ENCODE measurements at places on chromosomes 11 and 22.

DNA sequence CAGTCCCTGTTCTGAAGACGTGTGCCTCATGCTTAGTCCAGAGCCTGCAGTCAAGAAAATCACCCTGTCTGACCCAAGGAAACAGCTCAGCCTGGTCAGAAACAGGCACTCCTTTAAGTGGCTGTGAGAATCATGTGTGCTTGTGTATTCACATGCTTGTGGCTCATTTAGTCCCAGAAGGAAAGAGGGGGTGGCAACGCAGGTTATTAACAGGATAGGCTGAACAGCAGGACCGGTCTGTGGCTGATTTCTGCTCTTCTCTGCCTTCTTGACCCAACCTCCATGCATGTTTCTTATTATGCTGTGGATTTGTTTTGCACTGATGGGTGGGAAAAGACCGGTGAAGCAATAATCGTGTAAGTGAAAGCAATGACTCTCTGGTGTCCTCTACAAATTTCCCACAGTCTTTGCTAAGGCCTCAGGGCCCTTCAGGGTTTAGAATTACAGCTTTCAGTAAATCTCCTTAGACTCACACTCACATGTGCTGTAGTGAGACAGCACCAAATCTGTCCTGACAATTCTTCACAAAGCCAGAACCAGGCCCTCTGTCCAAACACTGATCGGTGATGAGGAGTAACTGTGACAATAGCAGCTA is 288.1 kb downstream of the ETS1 start:
- no peak for DNase-seq

- no peak for DNase-seq
Measured at GRCh38 chr11:63829823-63830489, 9.0 kb upstream of the MARK2 start.

- DNase-seq, result no peak
Measured at GRCh38 chr22:17925431-17925841, 98.9 kb downstream of the MICAL3 start.

DNA sequence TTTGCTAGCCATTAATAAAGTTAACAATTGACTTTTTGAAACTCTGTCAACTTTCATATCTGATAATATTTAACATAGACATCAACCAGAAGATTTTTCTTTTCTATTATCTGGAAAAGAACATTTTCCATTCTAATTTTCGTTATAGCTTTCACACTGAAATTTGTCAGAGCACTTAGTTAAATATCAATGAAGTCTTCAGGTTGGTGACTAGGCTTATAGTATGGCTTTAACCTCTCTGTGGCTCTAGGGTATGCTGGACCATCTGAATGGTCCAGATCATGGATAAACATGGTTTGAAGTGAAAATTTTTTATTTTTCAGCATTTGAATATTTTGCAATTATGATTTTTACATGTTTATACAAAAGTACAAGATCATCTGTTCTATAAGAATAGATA is 548.1 kb downstream of the CNTN5 start:
- DNase-seq, result no peak

GRCh38 chr22:44489026-44489425 is 9.0 kb downstream of the RTL6 start:
- no peak for DNase-seq

DNA sequence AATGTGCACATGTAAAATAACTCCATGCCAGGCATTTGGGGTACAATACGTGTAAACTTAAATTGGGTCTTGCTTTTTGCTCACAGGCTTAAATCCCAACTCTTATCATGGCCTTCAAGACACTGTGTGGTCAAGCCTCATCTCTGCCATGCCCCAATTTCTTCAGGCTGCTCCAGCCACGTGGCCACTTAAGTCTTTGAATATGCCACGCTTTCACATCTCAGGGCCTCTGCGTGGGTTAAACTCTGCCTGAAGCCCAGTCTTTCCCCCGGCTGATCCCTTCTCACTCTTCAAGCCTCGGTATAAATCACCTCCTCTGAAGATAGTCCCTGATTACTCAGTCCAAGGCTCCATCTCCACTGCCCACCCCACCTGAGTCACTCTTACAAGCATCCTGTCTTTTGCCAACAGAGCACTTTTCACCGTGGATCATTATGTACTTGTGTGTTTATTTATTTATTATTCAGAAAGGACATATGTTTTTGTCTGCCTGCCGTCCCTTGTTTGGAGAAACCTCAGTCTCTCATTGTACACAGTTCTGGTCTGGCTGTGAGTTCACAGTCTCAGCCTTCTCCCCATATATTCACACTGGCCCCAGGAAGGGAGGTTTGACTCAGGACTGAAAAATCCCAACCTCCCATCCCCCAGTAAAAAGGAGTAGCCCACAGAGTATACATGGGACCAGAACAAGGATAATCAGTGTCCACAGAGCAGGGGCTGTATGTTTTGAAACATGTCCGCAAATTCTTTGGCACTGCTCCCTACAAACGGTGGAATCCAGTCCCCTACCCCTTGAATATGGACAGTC is 344.7 kb downstream of the MN1 start:
- DNase-seq, result no peak

DNA sequence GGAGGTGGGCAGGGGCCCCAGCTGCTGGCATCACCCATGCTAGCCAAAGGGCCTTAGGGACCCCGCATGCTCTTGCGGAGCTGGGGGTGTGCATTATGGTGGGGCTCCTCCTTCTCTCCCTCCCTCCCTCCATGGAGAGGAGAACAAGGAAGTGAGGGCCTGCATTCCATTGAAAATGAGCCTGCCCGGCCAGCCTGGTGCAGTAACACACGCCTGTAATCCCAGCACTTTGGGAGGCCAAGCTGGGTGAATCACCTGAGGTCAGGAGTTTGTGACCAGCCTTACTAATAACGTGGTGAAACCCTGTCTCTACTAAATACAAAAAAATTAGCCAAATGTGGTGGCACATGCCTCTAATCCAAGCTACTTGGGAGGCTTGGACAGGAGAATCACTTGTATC is 22.4 kb downstream of the SNAP29 start:
- DNase-seq, result no peak

- no peak for DNase-seq
Measured at GRCh38 chr11:116465056-116465455, 307.7 kb downstream of the BUD13 start.

- DNase-seq, result no peak
Measured at GRCh38 chr11:43908191-43908590, 27.6 kb downstream of the ALKBH3 start.

DNA sequence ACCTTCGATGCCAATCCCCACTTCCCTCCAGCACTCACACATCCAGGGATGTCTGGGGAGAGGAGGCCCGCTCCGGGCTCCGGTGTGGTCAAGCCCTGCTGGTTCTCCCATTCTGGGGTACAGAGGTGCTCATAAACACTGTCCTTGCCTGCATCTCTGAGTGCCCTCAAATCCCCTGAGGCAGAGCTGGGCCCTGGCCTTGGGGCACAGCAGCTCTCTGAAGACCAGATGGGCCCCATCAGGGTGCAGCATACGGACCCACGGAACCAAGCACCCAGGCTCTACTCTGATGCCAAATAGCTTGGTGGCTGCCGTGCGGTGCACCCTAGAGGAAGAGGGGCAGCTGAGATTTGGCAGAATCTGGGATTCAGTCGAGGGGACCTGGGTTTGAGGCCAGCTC is 35.7 kb upstream of the NNMT start:
- no peak for DNase-seq

- DNase-seq, result no peak
Measured at GRCh38 chr11:73265278-73265810, 6.8 kb upstream of the P2RY6 start.

DNA sequence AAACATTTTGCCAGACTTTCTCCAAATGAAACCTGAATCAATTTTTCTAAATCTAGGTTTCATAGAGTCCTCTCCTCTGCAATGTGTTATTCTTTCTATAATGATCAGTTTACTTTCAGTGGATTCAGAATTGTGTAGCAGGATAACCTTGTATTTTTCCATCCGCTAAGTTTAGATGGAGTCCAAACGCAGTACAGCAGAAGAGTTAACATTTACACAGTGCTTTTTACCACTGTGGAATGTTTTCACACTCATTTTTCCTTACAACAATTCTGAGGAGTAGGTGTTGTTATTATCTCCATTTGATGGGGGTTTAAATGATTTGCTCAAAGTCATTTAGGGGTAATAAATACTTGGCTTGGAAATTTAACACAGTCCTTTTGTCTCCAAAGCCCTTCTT is 9.6 kb downstream of the RAG1 start:
- DNase-seq, result no peak

DNA sequence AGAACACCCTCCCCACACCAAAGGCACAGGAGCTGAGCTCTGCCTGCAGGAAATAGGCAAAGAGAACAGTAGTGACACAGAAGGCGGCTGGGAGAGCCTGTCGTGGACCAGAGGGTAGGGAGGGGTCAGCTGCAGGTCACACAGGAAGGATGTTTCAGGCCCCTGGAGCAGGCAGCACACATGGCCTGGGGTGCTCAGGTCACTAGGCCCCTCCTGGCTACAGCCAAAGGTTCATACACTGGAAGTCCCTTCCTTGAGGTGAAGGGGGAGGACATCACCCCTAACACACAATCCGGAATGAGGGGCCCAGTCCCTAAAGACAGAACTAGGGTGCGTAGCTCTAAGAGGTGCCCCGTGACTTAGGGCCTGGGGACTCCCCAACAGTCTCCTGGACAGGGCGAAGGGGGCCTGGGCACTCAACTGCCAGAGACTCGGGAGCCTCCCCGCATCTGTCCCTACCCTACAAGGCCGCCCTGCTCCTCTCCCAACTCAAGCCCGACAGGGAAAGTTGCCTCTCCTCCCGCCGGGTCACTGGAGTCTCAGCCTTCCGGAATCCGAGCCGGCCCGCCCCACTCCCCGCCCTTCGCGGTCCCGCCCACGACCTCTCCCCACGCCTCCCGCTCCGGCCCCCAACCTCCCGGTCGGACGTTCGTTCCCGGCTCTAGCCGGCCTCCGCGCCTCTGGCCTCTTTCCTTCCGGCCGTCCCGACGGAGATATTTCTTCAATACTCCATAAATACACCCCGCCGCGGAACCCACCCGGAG is at the start of gene CYB5R2:
Gene CYB5R2 (minus strand): TSS at position 541 of the 764 bp plus-strand sequence. CDS start 675 bp downstream, outside the sequence.
- no peak for DNase-seq

- no peak for DNase-seq
Measured at GRCh38 chr22:46108564-46109473, 41.5 kb upstream of the PPARA start.

GRCh38 chr22:39710380-39711150 is 140.0 kb downstream of the CACNA1I start:
- no peak for DNase-seq

GRCh38 chr22:44318751-44319150 is 6.0 kb upstream of the SHISAL1 start:
- DNase-seq, result no peak

DNA sequence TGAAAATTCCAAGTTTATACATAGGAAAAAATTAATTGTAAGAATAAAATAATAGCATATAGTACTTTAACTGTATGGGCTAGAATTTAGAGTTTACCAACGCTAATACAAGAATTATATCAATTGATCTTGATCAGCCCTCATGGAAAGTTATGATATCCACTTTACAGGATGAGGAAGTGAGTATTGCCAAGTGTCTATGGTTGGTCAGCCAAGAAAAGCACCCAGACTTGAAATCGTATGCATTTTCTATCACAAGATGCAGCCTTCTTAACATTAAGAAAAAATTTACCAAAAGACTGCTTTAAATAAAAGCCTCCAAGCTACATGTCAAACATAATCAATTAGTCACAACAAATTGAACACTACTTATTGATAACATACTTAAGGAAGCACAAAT is 53.0 kb downstream of the DDI1 start:
- DNase-seq, result no peak

- DNase-seq, result no peak
Measured at GRCh38 chr11:56716379-56716854, 17.5 kb downstream of the OR9G1 start.

DNA sequence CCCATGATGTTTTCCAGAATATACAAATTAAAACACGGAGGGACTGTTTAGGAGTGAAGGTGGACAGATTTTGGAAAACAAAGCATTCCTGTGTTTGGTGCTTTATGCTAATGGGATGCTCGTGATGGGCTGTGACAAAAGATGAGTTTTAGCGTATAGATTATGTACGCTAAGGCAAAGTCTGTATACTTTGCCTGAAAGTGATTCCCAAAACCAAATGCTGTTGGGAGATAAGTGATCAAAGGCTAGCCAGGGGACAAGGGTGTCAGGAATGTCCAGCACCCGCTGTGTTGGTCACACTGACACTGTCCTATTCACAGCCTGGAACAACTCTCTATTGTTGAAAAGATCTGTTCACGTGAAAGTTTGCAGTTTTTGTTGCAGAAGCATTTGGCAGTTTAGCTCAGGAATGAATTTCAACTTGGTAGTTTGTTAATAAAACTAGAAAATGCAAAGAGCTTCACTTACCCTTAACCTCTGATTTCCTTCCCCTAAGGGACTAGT is 1.5 kb downstream of the JAM3 start:
- no peak for DNase-seq

DNA sequence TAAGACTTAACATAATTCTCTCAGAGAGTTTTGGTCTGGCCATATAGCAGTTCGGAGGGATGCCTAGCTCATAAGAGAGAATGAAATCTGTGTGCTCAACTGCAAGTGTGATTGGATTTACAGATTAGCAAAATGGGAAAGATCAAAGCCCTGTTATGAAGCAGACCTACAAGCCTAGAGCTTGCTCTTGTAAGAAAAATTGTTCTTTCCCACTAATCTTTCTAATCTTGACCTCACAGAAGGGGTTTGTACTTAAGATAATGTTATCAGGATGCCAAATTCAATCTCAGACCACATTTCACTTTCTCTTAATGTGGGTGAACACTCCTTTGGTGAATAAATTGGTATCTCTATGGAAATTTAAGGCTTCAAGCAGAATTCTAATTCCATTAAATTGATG is 267.2 kb downstream of the RAB38 start:
- DNase-seq, result no peak

DNA sequence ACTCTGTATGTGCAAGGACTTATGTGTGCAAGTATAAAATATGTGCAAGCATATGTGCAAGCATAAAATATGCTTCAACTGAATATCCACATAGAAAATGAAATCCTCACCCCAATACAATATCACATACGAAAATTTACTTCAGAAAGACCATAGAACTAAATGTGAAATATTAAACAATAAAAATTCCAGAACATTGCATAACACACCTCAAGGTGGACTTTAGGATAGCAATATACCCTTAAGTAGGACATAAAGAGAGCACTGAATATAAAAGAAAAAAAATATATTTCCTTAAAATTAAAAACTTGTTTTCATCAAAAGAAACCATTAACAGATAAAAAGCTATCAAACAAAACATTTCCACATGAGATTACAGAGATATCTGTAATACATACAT is 67.8 kb downstream of the FCHSD2 start:
- DNase-seq, result no peak

Data from GM18507 (cell line).